ENCODE measurements at places on chromosomes 6 and 20.

GRCh38 chr6:169428532-169428931 lies 174.9 kb upstream of the THBS2 start:
- no peak for DNase-seq

GRCh38 chr6:10617008-10617696 lies 77.3 kb downstream of the C6orf52 start:
- no peak for DNase-seq

DNA sequence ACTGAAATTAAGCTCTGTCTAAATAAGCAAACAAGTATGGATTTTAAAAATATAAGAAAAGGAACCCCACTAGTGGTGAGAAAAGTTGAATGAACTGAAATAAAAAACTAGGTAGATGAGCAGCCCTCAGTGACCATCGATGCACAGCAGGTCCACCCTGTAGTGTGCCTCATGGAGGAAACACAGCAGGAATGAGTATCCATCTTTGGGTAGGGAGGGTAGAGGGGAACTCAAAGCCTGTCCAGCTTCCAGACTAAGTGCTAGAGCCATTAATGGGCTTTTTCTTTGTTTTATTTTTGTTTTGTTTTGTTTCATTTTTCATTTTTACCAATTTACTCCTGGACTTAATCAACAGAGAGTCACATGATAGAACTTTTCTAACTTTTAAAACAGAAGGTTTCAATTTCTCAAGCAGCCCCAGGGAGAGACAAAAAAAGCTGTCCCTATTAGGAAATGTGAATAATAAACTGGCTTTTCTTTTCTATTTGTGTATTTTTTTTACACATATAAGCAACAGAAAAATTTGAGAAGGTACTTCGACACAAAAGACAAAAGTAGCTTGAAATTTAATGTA lies 700.6 kb downstream of the HACE1 start:
- no peak for DNase-seq

GRCh38 chr6:145886228-145886956 lies 71.8 kb upstream of the FBXO30 start:
- no peak for DNase-seq

DNA sequence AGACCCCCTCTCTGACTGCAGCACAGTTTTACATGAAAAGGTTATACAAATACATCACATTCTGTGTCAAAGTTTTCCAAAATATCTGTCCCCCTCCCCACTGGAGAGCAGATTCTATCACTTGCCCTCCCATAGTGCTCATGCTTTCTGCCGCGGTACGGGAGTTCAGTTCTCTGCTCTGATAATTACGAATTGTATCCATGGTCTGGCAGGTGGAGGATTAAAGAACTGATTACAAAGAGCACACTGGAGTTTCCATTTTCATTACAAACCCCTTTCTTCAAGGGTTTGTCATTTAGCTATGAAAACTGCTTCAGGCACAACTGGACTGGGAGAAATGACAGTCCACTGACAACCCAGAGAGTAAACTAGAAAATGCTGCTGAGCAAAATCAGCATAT lies 166.0 kb downstream of the PDSS2 start:
- DNase-seq: no peak

DNA sequence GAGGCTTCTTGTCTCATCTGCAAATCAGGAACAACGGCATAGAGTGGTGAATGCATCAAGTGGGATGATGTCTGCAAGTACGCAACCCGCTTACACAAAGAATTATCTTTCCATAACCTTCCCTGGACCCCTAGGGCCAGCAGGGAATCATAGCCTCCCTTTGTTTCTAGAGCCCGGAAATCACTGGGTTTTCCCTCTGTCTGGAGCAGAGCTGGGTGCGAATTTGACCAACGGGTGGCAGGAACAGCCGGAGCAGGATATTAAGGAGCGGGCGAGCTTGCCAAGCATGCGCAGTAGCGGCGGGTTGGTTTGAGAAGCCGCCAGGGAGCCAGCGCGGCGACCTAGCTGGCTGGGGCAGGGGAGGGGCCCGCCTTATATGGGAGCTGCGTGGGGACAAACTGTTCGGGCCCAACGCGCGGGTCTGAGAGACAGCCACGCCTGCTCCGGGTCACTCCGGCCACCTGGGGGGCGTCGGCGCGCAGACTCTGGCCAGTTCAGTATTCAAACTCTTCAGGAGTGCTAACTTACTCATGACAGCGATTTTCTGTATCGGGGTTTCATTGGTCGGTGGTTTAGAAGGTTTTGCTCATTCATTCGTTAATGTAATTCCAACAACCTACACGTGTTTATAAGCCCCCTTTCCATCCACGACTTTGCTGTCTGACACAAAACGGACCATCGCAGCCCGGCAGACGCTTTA lies 1.6 kb upstream of the KIF16B start:
- peak; percentile 84 for DNase-seq

GRCh38 chr6:150652848-150653613 lies 53.3 kb downstream of the PLEKHG1 start:
- no peak for DNase-seq
